Activated naive CD4-positive, alpha-beta T cell treated with anti-CD3 and anti-CD28 coated beads, Interleukin-2, amount 50 U/mL, for 72 hours (primary cell): ENCODE measurements at places on chromosomes 5 and 9. TPM values are rescaled to one million over a fixed set of nuclear protein-coding genes. Genes with fewer than 3 reads are reported as not detected.

The PLAC8L1 gene
- total RNA-seq = 0.64 TPM

GRCh38 chr5:131774652-131775367 lies 22.0 kb downstream of the FNIP1 start:
- DNase-seq = no peak

- DNase-seq = no peak
Observed at GRCh38 chr5:57316798-57317327, 143.0 kb downstream of the GPBP1 start.

DNA sequence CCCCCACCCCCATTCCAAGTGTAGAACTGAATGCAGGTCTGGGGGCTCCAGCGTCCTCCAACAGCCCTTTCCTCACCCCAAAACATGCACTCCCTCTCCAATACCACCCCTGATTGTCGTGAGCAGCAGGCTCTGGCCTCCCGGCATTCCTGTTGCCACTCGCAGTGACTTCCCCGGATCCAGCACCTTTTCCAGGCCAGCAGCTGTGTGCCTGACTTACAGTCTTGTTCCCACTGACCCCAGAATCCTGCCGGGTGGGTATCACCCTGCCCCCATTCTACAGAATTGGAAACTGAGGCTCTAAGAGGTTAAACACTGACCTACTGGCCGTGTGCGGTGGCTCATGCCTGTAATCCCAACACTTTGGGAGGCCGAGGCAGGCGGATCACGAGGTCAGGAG lies 127.2 kb downstream of the OLFM1 start:
- no peak for DNase-seq

DNA sequence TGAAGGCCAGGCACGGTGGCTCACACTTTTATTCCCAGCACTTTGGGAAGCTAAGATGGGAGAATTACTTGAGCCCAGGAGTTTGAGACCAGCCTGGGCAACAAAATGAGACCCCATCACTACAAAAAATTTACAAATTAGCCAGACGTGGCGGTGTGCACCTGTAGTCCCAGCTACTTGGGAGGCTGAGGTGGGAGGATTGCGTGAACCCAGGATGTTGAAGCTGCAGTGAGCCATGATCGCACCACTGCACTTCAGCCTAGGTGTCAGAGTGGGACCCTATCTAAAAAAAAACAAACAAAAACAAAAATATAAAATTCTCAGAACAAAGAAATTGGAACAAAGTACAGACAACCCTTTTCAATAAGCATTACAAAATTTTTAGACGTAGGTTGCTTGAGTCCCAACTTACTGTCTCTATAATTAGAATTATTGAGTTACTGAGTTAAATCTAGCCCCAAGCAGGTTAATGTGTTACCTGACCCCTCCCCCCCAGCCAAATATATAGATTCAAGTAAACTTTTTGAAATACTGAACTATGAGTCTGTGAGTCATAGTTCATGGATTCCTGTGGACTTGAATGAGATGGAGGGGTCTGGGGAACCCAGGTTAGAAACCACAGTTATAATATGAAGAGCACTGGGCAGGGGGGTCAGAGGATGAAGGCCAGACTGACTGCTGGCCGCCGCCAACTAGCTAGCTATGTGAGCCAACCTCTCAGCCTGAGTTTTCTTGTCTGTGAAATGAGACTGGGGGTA lies 173.1 kb downstream of the AOPEP start:
- no peak for DNase-seq

The HBEGF gene
- 6.9 TPM for total RNA-seq

DNA sequence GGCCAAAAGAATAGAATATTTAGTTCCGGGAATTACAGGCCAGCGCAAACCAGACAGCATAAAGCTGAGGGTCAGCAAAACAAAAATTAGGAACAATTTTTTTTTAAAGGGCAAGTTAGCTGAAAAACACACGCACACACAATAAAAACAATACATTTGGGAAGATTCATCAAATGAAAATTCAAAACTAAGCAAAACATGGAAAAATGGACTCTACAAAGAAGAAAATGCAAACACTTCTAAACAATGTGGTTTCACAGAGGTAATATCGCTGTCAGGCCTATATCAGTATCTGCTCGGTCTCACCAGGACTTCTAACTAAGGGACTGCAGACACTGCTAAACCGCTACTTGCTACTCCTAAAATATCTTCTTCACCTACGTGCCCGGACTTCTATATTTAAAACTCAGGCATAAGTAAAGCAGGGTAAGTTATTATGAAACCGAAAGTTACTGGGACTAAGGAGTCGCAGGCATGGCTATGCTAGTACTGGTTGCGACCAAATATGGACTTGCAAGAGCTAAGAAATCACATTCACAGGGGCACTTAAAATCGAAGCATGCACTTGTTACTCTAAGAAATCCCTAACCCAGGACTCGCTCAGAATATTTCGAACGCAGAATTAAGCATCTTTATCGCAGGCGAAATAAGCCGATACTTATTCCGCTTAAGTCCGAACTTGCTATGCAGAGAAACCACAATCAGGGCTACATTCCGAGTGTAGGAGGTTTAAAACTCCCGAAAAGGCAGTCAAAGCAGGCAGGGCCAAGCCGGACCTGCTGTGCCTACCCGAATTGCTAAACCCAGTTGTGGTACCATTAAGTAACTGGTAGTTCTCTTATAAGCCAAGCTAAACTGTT lies 2.3 kb downstream of the ANXA2R start:
- no peak for DNase-seq
